ENCODE measurements at places on chromosomes 7 and 10. TPM values are rescaled to one million over a fixed set of nuclear protein-coding genes. Genes with fewer than 3 reads are reported as not detected.

The VSTM2A gene
- not detected for total RNA-seq

DNA sequence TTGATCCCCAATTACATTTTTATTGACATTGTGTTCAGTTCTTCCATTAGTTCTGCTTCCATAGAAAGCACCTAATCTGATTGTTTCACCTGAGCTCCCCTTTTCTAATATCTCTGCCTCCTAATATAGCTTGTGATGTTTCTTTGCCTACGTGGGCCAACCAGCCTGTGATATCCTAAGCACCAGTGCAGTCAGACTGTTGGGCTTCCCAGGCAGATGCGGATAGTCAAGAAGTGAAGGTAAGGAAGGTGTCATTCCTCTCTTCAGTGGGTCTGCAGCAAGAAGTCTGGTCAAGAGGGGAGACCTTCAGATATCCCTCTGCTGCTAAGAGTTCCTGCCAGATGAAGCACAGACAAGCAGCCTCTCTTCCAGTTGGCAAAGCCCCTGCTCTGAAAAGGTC, 16.2 kb upstream of the DGKI start:
- DNase-seq = no peak

The HOXA2 gene
- total RNA-seq = not detected

The STK32C gene
- total RNA-seq = 22.8 TPM

- DNase-seq = no peak
Measured at GRCh38 chr7:218316-218715, 25.9 kb downstream of the FAM20C start.

GRCh38 chr7:127514499-127514898, 70.9 kb downstream of the GCC1 start:
- DNase-seq = peak; percentile 74

GRCh38 chr7:54014765-54015164, 527.4 kb upstream of the VSTM2A start:
- no peak for DNase-seq

GRCh38 chr7:30225863-30226613, 58.4 kb upstream of the ZNRF2 start:
- DNase-seq = peak; percentile 83

DNA sequence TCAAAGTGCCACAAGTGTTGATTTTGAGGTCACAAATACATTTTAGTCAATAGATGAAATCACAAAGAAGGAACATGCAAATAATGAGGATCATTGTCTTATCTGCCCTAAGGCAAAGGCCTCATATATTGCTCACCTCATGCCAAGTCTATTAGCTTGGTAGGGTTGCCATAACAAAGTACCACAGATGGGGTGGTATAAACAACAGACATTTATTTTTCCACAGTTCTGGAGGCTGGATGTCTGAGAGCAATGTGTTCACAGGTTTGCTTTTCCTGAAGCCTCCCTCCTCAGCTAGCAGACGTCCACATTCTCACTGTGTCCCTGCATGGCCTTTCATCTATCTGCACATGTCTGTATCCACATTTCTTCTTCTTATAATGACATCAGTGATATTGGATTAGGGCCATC, 59.6 kb downstream of the RELN start:
- DNase-seq = no peak

GRCh38 chr10:132528064-132528691, 9.4 kb upstream of the INPP5A start:
- DNase-seq = no peak

GRCh38 chr7:92841192-92841591, 4.8 kb upstream of the CDK6 start:
- no peak for DNase-seq

DNA sequence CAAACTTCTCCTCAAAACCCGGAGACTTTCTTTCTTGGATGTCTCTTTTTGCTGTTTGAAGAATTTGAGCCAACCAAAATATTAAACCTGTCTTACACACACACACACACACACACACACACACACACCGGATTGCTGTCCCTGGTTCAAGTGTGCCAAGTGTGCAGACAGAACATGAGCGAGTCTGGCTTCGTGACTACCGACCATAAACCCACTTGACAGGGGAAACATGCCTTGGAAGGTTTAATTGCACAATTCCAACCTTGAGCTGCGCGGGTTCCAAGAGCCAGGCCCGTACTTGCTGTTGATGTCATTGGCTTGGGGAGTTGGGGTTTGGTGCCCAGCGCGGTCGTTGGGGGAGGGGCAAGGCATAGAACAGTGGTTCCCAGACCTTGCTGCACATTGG, 1.7 kb downstream of the EGFR start:
- DNase-seq = peak; percentile 56

The MMP21 gene
- not detected for total RNA-seq

The MYL10 gene
- total RNA-seq = not detected

- DNase-seq = no peak
Measured at GRCh38 chr10:11227103-11227502, 209.4 kb downstream of the CELF2 start.
